ENCODE measurements at places on chromosomes 16 and 17.

- DNase-seq = peak; percentile 38
Measured at GRCh38 chr17:63490329-63490728, 13.5 kb downstream of the ACE start.

DNA sequence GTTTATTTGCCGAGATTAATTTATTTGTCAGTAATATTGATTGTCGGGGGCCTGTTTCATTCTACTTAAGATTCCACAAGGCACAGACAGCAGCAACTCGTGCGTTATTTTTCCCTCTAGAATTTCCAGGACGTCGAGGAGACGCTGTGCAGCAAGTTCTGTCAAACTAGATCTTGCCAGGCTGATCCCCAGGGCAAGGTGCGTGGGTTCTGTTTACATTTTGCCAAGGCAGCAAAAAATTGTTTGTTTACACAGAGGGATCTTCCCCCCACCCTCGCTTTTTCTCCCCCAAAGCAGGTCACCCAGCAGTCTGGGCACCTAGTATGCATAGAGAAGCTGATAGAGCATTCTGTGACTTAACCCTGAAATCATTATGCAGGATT is 111.4 kb downstream of the IRX3 start:
- DNase-seq = no peak

DNA sequence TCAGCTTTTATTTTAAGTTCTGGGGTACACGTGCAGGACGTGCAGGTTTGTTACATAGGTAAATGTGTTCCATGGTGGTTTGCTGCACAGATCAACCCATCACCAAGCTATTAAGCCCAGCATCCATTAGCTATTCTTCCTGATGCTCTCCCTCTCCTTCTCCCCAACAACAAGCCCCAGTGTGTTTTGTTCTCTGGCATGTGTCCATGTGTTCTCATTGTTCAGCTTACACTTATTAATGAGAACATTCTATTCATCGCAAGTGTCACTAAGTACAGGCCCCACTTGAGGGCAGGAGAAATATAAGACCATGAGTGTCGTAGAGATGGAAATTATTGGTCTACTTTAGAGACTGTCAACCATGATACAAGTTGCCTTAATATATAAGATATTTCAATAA is 615.1 kb downstream of the CDH8 start:
- DNase-seq = no peak

DNA sequence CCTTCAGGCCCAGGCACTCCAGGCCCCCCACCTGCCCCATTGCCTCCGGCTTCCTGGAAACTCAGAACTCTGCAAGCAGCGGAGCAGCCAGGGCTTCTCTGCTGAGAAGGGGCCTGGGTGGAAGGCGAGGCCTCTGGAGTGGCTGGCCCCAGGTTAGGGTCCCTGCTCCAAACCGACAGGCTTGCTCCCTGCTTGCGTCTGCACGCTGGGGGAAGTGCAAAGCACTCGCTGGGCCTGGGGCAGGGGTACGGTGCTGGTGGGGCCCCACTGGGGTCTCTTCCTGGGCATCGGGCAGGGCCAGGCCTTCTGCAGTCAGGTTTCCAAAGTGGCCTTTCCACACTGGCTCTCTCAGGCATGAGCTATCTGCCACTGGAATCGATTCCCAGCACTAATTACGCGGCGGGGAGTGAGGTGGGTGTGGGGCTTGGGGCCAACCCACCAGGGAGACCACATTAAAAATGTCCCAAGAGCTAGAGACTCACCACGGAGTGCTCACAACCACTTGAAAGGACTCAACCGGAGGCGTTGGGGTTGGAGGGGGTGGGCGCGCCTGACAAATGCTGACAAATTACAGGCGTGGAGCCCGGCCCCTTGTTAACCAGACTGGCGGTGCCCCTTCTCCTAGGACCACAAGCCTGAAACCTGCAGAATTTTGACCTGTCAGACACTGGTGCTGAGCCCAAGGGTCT is 17.9 kb downstream of the FAM83G start:
- DNase-seq = no peak

GRCh38 chr16:88365244-88365865 is 17.4 kb upstream of the ZNF469 start:
- no peak for DNase-seq

DNA sequence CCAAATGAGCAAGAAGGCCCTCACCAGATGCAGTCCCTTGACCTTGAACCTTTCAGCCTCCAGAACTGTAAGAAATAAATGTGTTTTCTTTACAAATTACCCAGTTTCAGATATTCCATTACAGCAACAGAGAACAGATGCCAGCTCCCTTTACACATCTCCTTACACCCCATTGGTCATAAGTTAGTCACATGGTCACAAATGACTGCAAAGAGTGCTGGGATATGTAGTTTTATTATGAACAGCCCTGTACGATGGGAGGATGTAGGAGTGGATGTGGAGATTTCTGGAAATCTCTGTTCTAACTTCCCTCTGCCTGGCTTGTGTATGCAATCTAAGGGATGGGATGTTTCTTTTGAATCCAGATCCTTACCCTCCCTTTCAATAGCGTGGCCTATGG is 13.3 kb upstream of the RPL38 start:
- DNase-seq = peak; percentile 53

GRCh38 chr16:53545433-53545832 is 42.4 kb upstream of the AKTIP start:
- DNase-seq = no peak

DNA sequence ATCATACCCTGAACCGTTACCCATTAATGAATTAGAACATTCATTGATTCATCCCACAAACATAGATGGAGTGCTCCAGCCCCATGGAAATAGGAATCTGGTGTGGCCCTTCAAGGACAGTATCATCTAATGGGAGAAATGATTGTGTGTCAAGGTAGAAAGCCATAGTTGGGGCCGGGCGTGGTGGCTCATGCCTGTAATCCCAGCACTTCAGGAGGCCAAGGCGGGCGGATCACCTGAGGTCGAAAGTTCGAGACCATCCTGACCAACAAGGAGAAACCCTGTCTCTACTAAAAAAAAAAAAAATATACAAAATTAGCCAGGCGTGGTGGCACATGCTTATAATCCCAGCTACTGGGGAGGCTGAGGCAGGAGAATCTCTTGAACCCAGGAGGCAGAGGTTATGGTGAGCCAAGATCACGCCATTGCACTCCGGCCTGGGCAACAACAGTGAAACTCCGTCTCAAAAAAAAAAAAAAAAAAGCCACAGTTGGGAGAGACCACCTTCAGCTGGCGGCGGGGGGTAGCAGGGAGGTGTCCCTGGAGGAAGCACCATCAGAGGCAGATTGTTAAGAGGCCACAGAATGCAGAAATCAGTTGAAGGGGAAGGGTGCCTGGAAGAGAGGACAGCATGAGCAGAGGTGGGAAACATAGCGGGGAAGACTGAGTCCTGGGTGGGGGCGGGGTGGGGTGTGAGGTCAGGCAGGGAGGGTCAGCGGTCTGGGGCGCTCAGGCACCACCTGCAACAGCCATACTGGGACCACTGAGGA is 60.0 kb downstream of the USP22 start:
- DNase-seq = no peak

DNA sequence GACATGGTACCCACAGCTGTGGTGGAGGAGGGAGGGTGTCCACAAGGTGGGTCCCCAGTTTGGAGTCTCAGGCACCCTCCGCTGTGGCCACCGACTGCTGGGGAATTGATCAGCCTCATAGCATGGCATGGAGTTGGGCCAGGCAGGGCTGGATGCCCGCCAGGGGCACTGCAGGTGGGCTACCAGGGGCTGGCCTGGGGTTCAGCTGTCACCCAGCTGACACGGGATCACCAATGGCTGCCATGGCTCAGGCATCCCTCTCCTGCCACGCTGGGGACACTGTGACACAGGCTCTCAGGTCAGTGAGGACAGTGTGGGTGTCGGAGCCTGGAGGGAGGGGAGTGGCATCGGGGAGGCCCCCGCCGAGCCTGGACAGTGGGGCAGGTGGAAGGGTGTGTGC is 19.8 kb upstream of the SSTR5 start:
- DNase-seq = no peak

- DNase-seq = no peak
Measured at GRCh38 chr17:4033751-4034251, 69.6 kb upstream of the ATP2A3 start.

- no peak for DNase-seq
Measured at GRCh38 chr17:13582776-13583547, 18.8 kb downstream of the HS3ST3A1 start.

GRCh38 chr16:49019081-49019633 is 262.5 kb downstream of the CBLN1 start:
- DNase-seq = peak; percentile 67

DNA sequence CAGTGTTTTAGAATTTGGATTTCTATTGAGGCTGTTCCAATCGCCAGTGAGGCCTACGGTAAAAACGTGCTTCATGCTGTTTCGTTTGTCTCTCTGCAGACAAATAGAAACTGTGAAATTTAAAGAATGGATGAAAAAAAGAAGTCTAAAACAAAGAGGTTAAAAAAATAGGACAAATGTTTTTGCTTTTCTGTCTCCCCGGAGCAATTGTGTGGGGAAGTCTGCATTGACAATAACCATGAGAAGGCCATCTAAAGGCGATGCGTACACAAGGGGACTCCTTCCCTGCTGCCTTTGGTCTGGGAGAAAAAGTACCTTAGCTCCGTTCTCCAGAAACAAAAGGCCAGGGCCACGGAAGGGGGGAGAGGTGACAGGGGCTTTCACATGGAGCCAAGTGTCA is 4.6 kb upstream of the ZFHX3 start:
- DNase-seq = peak; percentile 72

DNA sequence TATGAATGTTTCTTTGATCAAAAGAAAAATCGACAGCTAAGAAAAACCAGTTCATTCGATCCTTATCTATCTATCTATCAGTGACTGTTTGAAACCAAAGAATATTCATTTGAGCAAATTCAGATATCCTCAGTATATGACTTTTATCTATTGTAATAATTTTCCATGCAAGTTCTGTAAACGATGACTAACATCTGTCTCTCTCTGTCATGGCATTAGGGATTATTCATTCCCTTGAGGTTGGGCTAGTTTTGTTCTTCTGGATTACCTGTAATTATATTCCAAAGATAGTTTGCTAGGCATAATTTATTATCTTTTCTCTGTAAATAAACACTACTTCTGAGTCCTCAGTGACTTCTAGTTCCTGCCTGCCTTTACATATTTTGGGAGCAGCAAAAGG is 497.7 kb upstream of the CDH11 start:
- DNase-seq = no peak

- peak; percentile 94 for DNase-seq
Measured at GRCh38 chr17:59365383-59365981, 34.0 kb downstream of the YPEL2 start.

DNA sequence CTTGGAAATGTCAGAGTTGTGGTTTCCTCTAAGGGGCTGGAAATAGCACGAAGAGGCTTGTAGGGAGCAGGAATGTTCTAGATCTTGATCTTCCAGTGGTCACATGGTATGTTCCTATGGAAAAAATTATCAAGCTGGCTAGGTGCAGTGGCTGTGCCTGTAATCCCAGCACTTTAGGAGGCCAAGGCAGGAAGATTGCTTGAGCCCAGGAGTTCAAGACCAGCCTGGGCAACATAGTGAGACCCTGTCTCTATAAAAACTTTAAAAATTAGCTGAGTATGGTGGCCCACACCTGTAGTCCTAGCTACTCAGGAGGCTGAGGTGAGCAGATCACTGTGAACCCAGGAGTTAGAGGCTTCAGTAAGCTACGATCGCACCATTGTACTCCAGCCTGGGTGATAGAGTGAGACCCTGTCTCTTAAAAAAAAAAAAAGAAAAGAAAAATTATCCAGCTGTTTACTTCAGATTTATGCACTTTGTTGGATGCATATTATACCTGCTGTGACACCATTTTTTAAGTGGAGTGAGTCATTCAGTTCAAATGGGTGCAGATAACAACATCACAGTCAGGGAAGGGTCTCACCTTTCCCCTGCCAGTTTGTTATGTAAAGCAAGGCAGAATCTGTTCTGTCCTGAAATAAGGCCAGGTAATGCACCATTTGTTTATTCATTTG is 65.7 kb upstream of the LYRM9 start:
- DNase-seq = no peak

DNA sequence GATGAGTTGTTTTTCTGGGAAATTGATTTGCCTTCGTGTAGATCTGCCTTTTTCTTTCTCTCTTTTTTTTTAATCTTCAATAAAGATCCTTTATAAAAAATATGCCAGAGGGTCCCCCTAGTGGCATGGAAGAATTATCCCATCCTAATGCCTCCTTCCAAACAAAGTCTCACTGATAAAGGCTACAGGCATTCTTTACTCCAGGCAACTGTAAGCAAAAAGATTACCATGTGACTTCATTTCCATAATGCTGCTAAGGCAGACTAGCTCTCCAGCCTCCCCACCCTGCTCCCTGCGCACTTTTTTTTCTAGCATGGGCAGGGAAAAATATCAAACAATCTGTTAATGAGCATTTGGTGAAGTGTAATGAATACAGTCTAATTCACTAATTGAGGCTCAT is 220.2 kb upstream of the CDH8 start:
- DNase-seq = peak; percentile 40

DNA sequence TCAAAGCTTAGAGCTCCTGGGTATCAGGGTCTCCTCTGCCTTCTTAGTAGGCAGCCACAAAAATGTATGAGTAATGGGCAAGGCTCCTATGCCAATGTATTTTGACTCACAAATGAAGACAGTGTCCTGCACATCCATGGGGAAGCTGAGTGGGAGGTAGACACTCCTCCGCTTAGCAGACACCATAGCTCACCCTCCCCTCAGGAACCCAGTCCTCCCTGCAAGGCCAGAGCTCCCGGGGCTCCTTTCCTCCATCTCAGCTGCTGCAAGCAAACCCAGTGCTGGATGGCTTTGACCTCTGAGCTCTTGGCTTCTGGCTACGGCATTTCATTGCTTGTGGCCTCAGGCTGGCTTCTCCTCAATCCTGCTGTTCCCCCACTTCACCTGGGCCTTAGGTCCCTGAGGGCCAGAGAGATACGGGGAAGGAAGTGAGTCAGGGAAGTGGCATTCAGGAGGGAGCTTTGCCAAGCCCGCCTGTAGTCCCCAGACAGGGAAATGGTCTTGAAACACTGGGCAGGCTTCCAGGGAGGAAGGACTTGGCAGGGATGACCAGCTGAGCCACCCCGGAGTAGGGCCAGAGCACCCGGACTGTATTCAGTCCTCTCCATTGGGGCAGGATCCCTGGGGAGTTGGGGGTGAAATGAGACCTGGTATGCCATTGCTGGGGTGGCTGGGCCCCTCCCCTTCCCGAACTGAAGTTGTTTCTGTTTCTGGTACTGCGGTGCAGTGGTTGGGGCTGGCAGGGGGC is 4.5 kb downstream of the ABCC3 start:
- DNase-seq = no peak

GRCh38 chr16:85517563-85518179 is 95.5 kb upstream of the GSE1 start:
- DNase-seq = no peak

GRCh38 chr16:75402159-75402820 is 31.0 kb downstream of the CFDP1 start:
- no peak for DNase-seq
